ENCODE measurements at places on chromosomes 11 and 22.

DNA sequence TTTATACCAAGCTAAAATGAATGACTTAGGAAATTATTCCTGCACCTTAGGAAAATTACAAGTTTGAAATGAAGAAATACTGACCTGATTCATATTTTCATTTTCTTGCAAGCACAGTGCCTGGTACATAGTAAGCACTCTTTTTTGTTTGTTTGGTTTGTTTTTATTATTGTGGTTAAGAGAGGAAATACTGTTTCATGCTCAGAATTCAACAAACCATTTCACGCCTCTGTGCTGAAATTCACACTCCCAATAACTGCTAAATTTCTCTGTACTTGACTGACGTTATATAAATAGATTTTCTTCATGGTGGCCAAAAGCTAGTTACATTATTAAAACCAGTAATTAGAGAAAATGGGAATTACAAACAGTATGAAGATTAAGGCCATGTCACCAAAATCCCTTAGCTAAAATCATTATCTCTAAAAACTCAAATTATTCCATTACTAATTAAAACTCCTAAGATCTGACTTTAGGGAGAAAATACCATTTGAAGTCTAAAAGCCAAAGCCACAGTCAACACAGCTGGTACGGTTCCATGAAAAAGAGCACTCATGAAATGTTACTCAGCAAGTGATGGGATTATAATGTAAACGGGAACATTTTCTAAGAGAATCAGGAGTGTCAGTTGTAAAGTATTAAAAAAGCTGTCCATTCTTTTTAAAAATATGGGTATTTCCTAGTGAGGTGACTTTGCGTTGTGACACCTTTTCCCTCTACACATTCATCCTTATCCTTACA, 77.8 kb upstream of the DDI1 start:
- DNase-seq, result no peak

GRCh38 chr11:134250675-134251074, 2.5 kb downstream of the THYN1 start:
- no peak for DNase-seq

DNA sequence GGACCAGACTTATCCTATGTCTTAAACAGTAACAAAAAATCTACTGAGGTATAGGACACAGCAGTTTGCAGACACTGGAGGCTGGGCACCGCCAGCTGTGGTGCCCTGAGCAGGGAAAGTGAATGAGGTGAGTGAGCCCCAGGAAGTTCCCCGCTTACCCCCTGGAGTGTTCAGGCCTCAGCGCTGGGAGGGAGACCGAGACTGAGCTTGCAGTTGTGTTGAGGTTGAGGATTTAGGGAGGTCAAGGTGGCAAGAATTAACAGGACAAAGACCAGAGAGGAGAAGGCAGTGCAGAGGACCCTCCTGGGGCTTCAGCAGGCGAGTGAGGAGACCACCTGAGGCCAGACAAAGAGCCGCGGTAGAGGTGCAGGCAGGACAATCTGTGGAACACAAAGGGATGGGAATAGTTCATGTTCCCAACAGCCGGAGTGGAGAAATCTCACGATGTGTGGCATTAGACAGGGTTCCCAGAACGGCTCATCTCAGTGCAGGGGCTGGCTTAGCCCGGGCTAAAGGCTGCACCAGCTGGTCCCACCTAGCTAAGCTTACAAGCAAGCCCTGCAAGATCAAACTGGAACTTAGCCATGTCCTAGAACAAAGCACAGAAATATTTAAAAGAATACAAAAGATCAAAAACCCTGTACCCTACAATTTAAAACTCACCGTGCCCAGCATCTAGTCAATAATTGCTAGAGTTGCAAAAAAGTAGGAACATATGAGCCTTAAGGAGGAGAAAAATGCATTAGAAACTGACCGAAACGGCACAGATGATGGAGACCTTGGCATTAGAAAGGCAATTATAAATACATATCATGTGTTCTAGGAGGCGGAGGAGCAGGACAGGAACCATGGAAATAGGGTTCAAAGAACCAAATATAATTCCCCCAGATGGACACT, 47.4 kb upstream of the PITPNB start:
- no peak for DNase-seq

GRCh38 chr11:88482871-88483301, 145.3 kb upstream of the CTSC start:
- no peak for DNase-seq

DNA sequence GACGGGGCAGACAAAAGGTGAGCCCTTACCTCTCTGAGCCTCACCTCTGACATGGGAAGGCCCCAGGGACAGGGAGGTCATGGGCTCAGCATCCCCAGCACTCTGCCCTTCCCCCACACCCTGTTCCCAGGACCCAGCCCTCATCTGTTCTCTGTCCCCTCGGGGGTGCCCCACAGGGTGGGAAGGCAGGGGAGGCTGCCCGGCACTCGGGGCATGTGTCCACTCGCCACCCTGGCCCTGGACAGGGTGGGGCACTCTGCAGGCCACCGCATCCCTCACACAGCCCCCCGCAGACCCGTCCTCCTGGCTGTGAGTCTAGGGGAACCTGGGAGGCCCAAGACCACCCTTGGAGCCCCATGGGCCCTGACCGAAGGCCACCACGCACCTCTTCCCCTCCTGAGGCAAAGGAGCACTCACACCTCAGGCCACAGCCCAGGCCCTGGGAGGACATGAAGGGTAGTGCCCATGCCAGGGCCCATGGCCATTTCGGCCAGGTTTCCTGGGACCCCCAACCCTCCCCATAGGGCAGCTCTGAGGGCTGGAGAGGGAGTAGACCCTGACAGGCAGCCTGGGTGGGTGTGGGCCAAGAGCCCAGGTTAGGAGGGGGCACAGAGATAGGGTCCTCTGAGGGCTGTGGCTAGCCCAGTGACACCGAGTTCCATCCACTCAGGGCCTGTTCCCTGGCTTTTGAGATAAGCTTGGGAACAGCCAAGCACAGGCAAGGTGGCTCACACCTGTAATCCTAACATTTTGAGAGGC, 193.1 kb downstream of the IGLL1 start:
- DNase-seq, result no peak

DNA sequence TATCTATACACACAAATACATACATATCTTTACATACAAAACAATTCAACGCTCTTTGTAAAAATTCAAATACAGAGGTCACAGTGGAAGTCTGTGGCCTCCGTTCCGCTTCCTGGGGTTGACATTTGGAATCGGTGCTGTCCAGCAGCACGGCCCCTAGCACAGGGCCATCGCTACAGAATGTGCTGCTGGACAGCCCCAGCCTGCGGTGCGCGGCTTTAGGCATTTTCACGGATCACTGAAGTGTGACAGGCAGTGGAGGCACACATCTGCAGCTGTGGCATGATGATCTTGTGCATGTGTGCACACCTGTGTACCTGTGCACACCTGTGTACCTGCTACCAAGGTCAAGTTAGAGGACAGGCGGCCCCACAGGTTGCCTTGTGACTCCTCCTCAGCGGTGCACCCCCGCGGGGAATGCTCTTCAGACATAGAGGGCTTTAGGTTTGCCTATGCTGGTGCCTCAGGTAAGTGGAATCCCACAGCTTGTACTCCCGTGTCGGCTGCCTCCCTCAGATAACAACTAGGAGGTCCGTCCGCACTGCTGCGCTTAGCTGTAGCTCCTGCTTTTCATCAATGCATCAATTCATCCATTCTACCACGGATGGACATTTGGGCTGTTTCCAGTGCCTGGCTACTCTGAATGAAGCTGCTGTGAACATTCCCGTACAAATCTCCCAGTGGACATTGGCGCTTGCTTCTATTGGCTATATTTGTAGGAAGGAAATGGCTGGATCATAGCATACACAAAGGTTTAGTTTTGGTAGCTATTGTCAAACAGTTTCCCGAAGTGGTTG, 29.9 kb downstream of the GAL start:
- DNase-seq, result no peak

DNA sequence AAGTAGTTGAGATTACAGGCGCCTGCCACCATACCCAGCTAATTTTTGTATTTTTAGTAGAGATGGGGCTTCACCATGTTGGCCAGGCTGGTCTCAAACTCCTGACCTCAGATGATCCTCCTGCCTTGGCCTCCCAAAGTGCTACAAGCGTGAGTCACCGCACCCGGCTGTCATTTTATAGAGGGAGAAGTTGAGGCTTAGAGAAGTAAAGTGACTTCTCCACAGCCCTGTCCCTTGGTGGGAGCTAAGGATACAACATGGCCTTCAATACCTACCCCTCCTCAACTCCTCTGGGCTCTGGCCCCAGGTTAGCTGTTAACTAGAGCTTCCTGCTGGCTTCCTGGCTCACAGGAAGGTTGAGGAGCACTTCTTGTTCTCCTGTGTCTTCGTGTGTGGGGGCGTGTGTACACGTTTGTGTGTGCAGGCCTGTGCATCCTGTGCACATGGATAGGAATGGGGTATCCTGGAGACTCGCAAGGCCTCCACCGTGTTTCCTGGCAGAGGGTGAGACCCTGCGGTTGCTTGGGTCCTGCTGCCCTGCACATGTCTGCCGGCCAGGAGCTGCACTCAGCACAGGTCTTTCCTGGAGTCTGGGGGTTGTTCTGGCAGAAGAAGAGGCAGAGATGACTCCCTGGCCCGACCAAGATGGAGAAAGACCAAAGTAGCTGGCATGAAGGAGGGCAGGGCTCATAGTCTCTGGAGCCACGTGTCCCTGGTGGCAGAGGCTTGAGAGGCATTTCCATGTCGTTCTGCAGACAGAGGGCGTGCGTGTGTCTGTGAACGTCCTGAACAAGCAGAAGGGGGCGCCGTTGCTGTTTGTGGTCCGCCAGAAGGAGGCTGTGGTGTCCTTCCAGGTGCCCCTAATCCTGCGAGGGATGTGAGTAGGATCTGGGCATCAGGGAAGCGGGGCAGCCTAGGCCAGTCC, 2.4 kb downstream of the SIDT2 start:
- DNase-seq, result peak; percentile 71

GRCh38 chr11:134052395-134052987, 16.4 kb upstream of the JAM3 start:
- DNase-seq, result no peak

- no peak for DNase-seq
Observed at GRCh38 chr11:61996933-61997332, 29.5 kb upstream of the FTH1 start.

- DNase-seq, result no peak
Observed at GRCh38 chr11:48001438-48002021, 21.2 kb downstream of the PTPRJ start.

DNA sequence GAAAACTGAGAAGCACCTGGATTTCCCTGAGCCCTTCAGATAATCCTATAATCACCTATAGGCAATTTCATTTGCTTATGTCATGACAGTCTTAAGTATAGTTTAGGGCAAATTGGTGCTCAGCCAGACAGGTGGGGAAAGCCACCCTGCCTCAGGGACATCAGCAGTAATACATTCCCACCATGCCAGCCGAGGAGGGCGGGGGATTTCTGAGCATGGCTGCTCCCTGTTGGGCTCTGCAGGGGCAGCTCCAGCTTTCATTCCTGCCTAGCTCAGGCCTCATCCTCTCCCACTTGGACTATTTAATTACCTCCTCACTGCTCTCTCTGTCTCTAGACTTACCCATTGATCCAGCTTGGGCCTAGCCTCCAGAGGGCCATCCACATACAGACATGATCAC, 9.0 kb upstream of the DRD2 start:
- DNase-seq, result no peak

- DNase-seq, result peak; percentile 60
Observed at GRCh38 chr11:121652971-121653370, 200.2 kb upstream of the SORL1-AS1 start.

- no peak for DNase-seq
Observed at GRCh38 chr11:19445771-19446170, 205.0 kb upstream of the E2F8 start.

DNA sequence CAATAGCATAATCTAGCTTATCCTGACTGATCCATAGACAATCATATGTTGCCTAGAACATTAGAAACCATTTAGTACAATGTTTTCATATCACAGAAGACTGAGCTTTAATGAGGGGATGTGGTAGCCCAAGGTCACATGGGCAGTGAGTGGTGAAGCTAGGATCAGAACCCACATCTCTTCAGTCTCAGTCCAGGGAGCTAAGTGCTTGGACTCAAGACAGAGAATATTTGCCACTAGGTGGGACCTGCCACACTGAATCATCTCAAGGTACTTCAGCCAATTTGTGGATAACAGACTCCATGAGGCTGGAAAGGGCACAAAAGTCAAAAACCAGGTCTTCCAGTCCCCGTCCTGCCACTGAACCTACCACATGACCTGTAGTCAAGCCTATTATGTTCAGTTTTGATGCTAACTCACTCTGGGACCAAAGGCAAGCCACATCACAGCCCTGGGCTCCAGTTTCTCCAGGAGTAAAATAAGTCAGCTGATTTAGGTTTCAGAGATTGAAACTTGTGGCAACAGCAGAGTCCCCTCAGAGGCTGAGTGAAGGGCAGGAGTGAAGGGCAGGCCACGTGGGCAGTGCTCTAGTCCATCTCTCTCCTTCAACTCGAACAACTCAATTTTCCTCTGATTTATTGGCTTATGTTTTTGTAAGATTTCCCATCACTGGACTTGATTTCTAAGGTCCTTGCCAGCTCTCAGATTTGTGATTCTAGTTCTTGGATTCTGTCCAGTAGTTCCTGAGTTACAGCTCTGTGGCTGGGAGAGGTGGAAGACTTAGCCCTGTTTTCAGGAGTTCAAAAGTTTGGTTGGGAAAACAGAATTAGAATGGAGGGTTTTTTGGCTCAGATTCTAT, 84.6 kb upstream of the PHOX2A start:
- DNase-seq, result no peak

GRCh38 chr11:33040862-33041453, 1.6 kb downstream of the TCP11L1 start:
- DNase-seq, result no peak

GRCh38 chr11:133753150-133753549, 92.2 kb downstream of the SPATA19 start:
- DNase-seq, result no peak

- no peak for DNase-seq
Observed at GRCh38 chr11:128552783-128553661, 34.3 kb downstream of the ETS1 start.

- DNase-seq, result no peak
Observed at GRCh38 chr11:99327527-99327926, 306.8 kb downstream of the CNTN5 start.

- DNase-seq, result no peak
Observed at GRCh38 chr11:35126000-35126878, 12.7 kb upstream of the CD44 start.

- no peak for DNase-seq
Observed at GRCh38 chr11:103228807-103229206, 119.6 kb downstream of the DYNC2H1 start.

GRCh38 chr11:32171445-32171844, 80.6 kb downstream of the RCN1 start:
- DNase-seq, result no peak

GRCh38 chr11:95684701-95685100, 104.9 kb downstream of the FAM76B start:
- no peak for DNase-seq

- no peak for DNase-seq
Observed at GRCh38 chr11:72347691-72348090, 86.6 kb downstream of the CLPB start.

All from SK-N-SH (cell line).